ENCODE measurements at places on chromosomes 2 and 18.

DNA sequence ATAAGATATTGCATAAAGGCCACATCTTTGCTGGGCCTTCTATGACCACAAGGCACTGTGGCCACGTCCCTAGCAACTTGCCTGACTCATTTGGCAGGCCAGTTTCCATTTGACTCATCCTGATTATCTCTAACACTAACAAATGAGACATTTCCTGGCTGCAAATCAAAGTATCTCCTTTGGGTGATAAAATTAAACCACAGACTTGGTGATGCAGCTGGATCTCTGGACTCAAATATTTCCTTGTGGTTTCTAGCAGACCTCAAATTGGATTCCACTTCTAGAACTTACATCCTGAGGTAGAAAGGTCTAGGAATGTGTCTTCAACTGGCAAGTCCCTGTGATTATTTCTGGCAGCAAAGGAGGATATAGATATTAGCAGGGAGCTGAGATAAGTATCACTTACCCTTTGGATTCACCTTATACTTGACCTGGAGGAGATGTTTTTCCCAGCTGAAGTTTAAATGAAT is 167.9 kb upstream of the NXPH2 start:
- no peak for DNase-seq

DNA sequence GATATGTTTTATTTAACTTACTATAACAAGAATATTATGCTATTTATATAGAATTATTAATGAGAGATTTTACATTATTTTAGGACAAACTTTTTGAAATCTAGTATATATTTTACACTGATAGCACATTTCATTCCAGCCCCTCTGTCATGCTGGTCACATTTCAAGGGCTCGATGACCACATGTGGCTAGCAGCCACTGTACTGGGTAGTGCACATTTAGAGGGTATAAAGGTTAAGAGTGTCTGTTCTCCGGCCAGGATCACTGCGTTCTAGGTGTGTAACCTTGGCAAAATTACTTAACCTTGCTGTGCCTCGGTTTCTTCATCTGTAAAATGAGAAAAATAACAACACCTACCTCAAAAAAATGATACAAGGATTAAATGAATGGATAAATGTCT is 87.2 kb upstream of the TNP1 start:
- DNase-seq, result no peak

- DNase-seq, result no peak
These were observed 64.5 kb downstream of the UBR3 start for GRCh38 chr2:169891593-169892298.

DNA sequence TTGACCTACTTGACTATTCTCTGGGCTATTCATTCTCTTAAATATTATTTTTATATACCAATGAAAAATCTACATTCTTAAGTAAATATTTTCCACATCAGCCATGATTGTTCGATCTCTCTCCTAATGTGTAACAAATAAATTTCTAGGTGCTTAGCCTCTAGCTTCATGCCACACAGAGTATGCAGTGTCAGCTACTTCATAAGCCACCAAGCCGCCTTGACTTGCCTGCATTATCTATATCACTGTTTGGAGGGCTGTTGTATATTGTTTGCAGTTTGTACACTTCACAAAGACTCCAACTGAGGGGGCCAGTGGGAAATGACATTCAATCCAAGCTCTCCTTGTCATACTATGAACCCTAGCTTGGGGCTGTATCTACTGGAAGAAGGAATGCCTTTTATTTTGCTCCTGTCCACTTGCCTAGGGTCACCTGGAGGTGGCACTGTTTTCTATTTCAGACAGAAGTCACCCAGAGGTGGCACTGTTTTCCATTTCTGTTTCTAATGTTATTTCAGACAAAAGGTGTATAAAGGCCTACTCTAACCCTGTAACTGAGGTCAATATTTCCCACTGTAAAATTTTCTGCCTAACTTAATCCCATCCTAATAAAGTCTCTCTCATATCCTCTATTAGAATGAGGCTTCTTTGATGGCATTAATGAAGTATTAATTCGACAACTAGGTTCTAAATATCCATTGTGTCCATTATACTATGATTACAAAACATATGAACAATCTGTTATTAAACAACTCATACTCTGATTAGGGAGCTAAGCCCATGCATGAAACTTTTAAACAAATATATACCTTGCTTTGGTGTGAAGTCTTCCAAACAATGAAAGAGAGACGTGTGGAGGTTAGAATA is 36.4 kb downstream of the COL5A2 start:
- no peak for DNase-seq

DNA sequence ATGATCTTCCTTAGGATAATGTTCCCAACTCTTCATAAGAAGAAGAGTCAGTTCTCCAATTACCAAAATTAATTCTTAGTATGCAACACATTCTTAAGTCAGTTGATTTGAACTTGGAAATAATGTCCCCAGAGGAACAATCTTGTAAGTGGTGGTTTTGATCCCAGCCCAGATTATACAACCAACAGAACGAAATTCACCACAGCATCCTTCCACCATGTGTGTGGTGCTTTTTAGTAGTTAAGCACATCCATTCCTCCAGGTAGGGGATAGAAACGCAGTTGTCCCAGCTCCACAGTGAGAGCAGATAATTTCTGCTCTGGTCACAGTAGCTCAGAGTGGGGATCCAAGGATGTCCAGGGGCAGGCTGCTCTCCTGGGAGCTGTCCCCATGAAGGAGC is 161.7 kb upstream of the SLC39A10 start:
- no peak for DNase-seq

- no peak for DNase-seq
These were observed 160.9 kb downstream of the DYSF start for GRCh38 chr2:71613953-71614925.

- no peak for DNase-seq
These were observed 130.9 kb upstream of the CAVIN2 start for GRCh38 chr2:191977754-191978153.

GRCh38 chr2:237982039-237982725 is 15.4 kb downstream of the UBE2F start:
- no peak for DNase-seq

DNA sequence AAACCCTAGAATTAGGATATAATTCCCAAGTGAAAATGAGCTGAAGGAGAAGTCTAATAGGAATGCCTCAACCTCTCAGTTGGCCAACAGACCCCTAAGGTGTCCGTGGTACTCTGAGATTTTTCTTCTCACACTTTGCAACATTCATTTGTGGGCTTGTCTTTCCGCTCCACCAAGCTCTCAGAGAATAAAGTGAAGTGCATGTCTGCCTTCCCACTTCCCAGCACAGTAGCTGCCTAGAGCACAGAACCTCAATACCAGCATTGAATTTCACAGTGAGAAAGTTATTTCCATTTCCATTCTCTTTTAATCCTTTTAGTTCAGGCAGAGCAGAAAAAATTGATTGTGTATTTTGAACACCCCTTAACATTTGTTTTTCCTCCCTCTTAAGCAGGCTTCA is 451.8 kb downstream of the TGIF1 start:
- DNase-seq, result no peak

DNA sequence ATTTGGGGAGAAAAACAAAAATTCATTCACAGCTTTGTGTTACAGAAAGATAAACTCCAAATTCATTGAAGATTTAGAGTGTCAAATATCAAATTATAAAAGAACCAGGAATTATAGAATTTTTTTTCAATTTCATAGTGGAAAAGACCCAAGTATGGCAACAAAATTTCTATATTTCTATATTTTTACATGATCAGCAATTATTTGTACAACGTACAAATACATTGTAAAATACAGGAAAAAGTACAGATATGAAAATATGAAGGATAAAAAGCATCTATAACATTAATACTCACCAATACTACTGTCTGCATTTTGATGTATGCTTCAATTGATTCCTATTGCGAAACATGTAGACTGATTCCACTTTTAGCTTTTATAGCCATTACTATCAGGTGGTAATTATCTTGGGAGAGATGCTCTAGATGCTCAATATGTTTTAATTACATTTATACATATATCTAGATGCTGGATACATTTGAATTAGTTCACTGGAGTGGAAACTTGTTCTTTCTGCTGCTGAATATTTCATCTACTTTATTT is 4.0 kb downstream of the SH3YL1 start:
- DNase-seq, result no peak

- DNase-seq, result no peak
These were observed 60.6 kb downstream of the SLC4A3 start for GRCh38 chr2:219687882-219688559.

GRCh38 chr2:234898534-234899053 is 53.2 kb upstream of the SH3BP4 start:
- no peak for DNase-seq

GRCh38 chr2:20674974-20675679 is 8.2 kb downstream of the GDF7 start:
- DNase-seq, result no peak

- DNase-seq, result no peak
These were observed 73.5 kb upstream of the SRD5A2 start for GRCh38 chr2:31654241-31654640.

DNA sequence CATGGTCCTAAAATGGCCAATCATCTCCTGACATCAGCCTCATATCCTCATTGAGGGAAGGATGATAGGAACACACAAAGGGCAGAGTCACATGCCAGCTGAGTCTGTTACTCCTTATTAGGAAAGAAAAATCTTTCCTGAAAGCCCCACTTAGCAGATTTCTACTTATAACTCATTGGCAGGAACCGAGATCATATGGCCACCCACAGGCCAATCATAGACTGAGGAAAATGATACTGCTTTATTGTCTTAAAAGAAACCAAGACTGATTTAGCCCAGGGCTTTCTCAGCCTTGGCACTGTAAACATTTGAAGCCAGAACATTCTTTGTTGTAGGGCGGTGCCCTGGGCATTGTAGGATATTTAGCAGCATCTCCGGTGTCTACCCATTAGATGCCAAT is 18.7 kb downstream of the GKN2 start:
- DNase-seq, result no peak

DNA sequence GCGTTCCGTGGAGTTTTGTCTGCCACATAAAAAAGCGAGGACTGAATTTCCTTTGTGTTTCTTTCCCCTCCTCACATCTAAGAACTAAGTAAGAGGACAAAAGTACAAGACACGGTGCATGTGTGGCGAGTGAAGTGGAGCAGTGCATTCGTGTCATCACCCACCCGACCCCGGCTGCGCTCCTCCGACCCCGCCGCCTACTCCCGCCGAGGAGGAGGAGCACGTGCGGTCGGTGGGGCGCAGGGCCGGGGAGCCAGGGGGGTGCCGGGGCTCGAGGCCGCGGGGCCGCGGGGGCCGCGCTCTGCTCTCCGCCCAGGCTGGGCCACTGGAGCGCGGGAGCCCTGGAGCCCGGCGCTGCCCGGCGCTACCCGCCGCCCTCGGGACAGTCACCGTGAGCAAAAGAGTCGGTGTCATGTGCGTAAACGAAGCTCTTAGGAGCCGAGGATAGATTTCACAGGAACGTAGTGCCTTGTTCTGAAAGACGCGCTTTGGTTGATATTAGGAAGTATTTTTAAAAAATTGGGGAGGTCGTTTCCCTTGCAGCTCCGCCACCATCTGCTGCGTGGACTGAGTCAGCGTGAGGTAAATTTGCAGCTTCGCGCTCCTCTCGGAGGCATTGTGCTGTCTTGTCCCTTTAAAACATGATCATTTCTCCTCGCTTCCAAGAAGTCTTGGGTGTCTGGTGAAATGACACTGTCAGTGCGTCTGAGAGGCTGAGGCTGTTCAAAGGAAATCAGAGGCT is 11.0 kb downstream of the TBR1 start:
- no peak for DNase-seq

GRCh38 chr2:16640867-16641266 is 24.8 kb downstream of the CYRIA start:
- no peak for DNase-seq

DNA sequence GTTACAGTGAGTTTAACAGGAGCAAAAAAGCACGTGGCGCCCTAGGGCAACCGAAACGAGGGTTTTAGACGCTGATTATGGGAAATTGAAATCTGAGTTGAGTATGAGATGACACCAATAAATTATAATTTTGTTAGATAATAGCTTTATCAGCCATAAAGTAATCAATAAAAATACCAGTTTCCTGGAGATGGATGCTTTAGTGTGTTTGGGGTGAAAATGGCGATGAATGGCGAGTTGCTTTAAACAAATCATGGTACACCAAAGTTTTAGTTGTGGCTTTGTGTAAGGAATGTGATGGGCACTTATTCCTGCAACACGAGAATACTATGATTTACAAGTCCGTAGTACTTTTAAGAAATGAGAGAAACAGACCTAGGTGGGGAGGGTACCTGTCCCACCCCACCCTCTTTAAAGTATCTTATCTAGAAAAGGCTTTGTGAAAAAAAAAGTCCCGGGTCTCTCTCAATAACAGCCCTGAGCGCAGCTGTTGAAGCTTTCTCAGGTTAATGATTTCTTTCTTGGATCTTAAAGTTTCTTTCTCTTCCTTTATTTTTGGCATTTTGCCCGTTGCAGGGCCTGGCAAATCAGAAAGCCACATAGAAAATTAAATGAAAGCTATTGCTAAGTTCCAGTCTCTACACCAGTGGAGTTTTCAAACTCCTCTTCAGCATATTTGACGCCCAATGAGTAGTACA is 1.5 kb upstream of the RRM2 start:
- DNase-seq, result no peak

- no peak for DNase-seq
These were observed 17.1 kb upstream of the ZNF532 start for GRCh38 chr18:58847383-58848071.

GRCh38 chr2:46555011-46555410 is 75.6 kb downstream of the TMEM247 start:
- DNase-seq, result no peak

DNA sequence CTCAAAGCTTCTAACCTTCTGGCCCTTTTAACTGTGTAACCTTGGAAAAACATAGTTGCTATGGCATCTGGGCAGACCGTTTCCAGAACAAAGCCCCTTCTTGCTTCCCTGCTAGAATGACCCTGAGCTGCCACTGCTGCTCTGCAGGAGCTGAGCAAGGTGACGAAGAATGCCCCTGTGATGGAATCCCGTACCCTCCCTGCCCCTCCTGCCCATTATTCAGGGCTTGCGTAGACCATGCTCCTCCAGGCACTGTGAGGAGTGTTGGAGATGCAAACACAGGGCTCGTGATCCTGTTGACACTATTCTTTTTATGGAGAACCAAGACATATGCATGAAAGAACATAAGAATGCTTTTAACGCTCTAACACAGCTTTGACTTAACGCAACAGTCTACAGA is 191.1 kb downstream of the CDH2 start:
- DNase-seq, result no peak

DNA sequence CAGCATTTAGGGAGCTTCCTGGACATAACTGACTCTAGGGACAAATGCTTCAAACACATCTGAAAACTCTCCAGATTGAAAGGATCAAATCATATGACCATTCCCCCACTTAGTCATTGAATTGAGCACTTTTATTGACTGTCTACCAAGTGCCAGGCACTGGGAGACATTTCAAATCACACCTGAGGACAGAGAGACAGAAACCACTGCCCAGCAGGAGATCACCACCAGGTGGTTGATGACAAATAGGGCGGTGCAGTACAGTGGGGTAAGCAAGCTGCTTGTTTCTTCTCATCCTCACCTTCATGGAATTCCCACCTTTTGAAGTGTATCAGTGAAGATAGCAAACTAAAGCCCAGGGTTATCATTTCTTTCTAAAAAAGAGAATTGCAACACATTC is 19.0 kb upstream of the CXCR4 start:
- no peak for DNase-seq
